ENCODE measurements at places on chromosomes 5 and 9.

- no peak for DNase-seq
Observed at GRCh38 chr5:135476615-135477581, 24.7 kb upstream of the TIFAB start.

- DNase-seq: no peak
Observed at GRCh38 chr9:30060976-30061375, 2323.5 kb upstream of the ACO1 start.

GRCh38 chr5:10935536-10935935, 174.5 kb upstream of the DAP start:
- no peak for DNase-seq

DNA sequence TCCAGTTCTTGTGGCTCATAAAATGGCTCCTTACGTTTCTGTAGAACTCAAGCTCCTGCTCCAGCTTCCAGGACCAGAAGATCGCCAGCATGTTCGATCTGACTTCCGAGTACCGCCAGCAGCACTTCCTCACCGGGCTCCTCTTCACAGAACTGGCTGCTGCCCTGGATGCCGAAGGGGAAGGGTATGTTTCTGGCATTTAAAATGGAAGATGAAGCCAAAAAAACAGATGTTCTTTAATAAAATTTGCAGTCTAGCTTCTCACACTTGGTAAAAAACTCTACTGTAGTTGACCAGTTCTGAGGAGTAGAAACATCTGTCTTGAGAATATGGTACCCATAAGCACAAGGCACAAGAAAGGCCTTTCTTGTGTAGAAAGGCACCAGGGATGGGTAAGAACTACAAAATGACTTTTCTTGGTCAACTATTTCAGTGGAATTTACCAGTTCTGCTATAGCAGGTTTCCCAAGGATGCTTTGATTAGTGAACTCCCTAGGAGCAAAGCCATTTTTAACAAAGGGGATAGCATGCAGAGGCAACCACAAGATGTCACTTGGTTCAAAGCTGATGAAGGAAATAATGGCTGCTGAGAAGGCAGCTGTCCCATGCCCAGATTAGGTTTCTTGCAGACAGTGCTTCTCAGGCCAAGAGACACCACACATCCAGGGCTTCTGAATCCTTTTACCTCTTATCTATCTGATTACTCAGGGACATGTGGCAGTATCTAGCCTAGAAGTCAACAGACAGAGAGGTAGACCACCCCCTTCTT, 192.4 kb downstream of the DOCK8 start:
- no peak for DNase-seq

- no peak for DNase-seq
Observed at GRCh38 chr9:137035507-137035834, 3.6 kb upstream of the FUT7 start.

DNA sequence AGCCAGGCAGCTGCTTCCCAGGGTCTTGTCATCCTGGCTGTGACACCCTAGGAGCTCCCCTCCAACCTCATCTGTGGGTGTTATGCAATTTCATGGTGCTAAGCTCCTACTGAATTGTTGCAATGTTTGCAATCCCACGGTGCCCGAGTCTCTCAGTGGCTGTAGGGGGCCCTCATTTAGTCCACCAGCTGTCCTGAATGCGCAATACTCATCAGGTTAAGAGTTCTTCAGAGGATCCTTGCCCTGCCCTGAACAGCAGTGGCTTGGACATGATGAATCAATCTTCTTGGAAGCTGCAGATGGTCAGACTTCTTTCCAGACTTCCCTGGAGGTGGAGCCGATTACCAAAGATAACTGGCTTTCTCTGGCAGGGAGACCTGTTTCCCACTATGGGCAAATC, 584.1 kb downstream of the CCDC171 start:
- DNase-seq: no peak

- DNase-seq: no peak
Observed at GRCh38 chr5:113090336-113091106, 113.9 kb downstream of the DCP2 start.

- DNase-seq: no peak
Observed at GRCh38 chr5:144880513-144880912, 709.8 kb downstream of the KCTD16 start.

- DNase-seq: no peak
Observed at GRCh38 chr5:170390472-170390871, 1.3 kb upstream of the KCNMB1 start.
